ENCODE measurements at places on chromosomes 16 and 17.

GRCh38 chr16:23104032-23104955 lies 45.0 kb downstream of the USP31 start:
- no peak for DNase-seq

- no peak for DNase-seq
Measured at GRCh38 chr16:35176449-35176848, 1717.0 kb downstream of the TP53TG3F start.

GRCh38 chr17:62611728-62612127 lies 15.7 kb upstream of the MRC2 start:
- DNase-seq: no peak

- no peak for DNase-seq
Measured at GRCh38 chr16:87410968-87411367, 18.8 kb downstream of the MAP1LC3B start.
